ENCODE measurements at places on chromosomes 11 and 22.

GRCh38 chr11:109756951-109757350 lies 335.0 kb downstream of the C11orf87 start:
- DNase-seq: no peak

DNA sequence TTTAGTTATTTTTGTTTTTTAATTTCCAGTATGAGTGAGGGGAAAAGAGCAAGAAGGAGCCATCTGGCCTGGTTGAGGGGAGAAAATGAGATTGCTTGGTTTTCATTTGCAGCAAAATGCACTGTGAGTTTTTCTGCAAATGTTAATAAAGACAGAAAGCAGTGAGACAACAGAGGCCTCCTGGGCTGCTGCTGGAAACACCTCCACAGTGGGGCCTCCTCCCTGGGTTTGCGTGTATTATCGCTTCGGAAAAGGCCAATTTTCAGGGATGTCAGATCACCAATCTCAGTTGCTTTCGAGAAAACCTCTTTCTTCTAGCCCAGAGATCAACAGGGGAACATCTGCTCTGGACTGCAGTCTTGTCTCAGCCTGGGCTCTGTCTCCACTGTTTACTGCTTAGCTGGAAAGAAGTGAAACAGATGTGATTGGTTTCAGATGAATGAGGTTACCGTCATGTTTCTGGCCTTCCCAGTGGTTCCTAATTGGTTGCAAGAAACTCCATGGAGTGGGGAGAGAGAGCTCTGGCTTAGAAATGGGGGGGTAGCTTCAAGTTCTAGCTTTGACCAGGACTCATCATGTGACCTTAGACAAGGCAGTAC lies 17.3 kb downstream of the TSPAN18 start:
- no peak for DNase-seq

GRCh38 chr11:100636536-100636935 lies 50.6 kb upstream of the ARHGAP42 start:
- no peak for DNase-seq

DNA sequence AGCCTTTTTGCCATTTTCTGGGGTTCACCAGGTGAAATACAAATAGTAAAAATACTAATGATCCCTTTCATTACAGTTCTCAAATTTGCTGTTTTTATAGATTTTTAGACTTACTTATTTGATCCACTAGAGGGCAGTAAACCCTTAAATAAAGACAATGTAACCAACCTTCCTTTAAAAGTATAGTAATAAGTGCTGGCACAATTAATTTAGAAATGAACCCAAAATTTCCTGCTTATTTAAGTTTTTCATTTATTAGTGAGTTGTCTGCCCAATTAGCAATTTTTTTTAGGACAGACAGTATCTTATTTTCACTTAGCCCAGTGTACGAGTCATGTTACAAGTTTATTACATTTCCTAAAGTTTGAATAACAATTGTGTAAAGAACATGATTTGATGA lies 4.7 kb downstream of the DDIAS start:
- no peak for DNase-seq

DNA sequence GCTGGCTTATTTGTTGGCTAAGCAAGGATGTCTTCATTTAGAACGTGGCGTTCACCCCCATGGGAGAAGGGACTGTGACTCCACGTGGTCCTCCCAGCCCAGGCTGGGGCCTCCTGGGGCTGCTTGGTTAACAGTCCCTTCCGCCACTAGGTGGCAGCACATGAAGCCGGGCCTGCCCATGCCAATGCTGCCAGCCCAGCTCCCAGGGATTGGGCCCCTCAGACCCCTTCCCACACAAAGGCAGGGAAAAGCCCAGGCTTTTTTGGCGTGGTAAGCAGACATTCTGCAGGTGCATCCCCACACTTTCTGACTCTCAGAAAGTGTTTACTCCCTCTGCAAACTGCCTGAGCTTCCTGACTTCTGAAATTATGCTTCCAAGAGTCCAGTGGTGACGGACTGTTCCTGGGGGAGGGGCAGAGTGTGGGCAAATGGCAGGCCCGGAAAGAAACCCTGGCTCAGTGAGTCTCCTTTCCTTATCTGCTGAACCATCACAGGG lies 3.1 kb downstream of the CBX6 start:
- peak; percentile 83 for DNase-seq

DNA sequence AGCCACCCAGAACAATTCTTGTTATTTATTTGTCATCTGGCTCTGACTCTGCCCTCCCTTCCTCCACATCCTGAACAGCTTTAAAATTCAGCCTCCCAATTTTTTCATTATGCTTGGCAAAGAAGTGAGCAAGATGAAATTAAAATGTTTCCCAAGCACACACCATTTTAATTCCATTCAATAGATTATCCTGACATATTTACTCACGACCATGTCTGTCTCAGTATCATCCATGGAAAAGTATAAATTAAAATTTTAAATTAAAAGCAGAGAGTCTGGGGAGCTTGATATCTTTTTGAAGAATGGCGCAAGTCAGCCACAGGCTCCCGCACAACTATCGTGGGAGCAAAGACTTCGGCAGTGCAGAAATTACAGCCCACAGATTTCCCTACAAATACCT lies 862.4 kb downstream of the OPCML start:
- no peak for DNase-seq

- DNase-seq: no peak
Measured at GRCh38 chr11:8765294-8765693, 82.7 kb downstream of the RPL27A start.

DNA sequence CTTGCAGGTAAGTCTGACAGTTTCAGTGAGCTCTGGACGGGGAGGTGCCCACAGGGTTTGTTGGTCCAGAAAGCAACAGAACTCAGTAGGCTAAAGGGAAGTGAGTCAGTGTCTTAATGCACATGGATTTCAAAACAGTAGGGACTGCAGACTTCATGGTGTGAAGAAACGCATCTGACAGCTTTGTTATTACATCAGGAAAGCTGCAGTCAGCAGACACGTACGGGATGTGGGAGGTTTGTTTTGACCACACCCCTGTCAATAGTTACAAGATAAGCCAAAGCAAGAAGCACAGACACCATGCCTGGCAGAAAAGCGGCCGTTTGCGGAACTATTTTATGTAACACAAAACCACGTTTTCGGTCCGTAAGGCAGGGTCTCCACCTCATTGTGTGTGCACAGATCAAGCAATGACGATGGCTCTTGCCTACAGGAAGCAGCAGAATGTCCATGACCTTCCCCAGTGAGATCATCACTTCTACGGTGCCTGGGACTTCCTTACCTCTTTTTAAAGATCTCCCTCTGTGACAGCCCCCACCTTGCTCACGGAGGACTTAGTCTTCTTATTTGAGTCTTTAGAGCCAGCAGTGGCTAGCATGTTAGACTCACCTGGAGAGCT lies 58.2 kb upstream of the FTH1 start:
- peak; percentile 70 for DNase-seq

- no peak for DNase-seq
Measured at GRCh38 chr11:91187314-91187713, 964.5 kb upstream of the CHORDC1 start.

- no peak for DNase-seq
Measured at GRCh38 chr11:7613394-7613720, 59.9 kb downstream of the CYB5R2 start.

DNA sequence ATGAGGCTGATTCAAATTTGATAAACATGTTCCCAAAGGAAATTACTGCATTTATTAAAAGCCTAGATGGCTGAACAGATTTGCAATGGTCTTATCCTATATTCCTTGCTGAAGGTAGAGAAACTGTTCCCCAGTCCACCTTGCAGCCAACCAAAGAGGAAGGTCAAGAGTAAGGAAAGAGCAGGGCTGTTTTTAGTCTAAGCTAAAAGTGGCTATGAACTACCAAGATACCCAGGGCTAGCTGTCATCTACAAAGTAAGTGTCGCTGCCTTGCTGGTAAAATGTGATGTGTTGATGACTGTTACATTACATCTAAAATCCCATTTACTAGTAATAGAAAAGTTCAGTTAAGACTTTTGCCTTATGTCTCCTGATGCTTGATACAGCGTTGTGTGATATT lies 290.1 kb upstream of the MPPED2 start:
- DNase-seq: no peak

DNA sequence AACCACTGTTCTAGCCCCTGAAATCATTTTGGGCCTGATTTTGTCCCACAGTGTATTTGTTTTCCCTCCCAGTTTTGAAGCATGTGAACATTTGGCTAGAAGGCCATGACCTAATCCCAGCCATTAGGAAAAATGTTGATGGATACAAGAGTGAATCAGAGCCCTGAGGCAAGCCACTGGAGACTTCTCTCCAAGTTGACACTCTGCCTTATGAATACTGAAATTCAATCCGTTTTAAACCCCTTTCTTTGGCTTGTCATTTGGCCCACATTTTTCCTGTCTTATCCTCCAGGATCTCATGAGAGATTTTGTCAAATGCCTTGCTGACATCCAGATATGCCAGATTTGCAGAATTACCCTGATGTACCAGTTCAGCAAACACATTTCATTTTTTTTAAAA lies 158.8 kb downstream of the FAT3 start:
- no peak for DNase-seq

DNA sequence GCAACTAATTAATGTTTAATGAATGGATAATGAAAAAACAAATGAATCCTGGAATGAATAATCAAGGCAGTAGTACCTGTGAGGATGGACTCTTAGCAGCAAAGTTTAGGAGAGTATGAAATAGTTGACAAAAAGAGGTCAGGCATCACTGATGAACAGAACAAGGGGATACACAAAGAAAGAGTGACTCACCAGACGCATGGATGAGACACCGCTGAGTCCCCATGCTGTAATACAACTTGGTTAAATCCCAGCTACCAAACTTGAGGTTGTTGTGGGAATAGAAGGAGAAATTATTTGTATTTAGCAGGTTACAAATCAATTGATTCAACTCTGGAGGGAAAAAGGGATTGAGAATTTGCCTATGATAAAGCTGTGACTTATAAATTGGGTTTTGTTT lies 976.9 kb upstream of the TENM4 start:
- no peak for DNase-seq

GRCh38 chr11:113474362-113475159 lies 637 bp downstream of the DRD2 start:
- peak; percentile 94 for DNase-seq

- DNase-seq: peak; percentile 10
Measured at GRCh38 chr11:126917531-126918204, 82.9 kb downstream of the KIRREL3 start.

- no peak for DNase-seq
Measured at GRCh38 chr11:119103793-119104192, 2.1 kb upstream of the DPAGT1 start.

GRCh38 chr22:19619144-19620009 lies 94.9 kb upstream of the SEPTIN5 start:
- DNase-seq: no peak
